ENCODE measurements at places on chromosomes 2 and 18.

- DNase-seq: no peak
Measured at GRCh38 chr2:153891051-153891450, 19.3 kb downstream of the GALNT13 start.

- no peak for DNase-seq
Measured at GRCh38 chr2:134259994-134260393, 6.1 kb downstream of the MGAT5 start.

DNA sequence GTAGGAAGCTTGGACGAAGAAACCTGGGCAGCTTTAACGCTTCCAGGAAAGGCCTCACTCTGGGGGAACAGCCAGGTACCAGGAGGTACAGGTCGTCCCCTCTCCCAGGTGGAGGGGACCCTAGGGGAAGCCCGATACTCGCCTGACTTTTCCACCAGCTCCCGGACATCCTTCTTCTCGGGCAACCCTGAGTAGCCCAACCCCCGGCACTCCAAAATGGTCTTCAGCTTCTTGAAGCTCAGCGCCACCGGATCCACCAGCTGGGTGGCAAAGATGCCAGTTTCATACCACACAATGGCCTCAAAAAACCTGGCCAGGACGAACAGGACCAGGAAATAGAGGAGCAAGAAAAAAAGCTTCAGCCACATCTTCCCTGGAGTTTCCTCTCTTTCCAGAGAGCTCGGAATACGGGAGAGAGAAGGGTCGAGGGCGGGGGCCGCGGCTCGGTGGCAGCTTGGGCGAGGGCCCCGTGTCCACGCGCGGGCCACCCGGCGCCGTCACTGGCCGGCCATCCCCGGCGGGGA, 1.1 kb downstream of the RNF103 start:
- DNase-seq: peak; percentile 49

DNA sequence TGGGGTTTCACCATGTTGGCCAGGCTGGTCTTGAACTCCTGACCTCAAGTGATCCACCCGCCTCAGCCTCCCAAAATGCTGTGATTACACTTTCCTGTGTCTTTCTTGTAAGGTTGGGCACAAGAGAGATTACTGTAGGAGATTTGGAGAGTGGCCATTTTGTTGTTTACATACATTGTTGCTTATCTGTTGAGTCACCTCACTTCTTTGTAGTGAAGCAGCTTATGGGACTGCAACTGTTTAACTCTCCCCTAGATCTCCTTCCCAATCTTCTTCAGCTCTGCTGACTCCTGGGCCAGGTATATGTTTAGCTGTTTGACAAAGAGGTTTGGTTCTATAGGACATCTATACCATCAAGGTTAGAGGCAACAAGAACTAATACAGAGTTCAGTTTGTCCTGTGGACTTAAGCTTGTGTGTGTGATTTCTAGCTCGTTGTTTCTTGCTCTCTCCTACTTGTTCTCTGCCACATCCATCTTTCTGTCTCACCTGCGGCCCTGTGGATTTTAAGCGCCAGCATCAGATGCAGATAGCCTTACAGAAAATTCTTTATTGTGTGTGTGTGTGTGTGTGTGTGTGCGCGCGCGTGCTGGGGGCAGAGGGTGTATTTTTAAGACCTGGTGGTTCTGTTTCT, 95.4 kb downstream of the HAUS1 start:
- no peak for DNase-seq

DNA sequence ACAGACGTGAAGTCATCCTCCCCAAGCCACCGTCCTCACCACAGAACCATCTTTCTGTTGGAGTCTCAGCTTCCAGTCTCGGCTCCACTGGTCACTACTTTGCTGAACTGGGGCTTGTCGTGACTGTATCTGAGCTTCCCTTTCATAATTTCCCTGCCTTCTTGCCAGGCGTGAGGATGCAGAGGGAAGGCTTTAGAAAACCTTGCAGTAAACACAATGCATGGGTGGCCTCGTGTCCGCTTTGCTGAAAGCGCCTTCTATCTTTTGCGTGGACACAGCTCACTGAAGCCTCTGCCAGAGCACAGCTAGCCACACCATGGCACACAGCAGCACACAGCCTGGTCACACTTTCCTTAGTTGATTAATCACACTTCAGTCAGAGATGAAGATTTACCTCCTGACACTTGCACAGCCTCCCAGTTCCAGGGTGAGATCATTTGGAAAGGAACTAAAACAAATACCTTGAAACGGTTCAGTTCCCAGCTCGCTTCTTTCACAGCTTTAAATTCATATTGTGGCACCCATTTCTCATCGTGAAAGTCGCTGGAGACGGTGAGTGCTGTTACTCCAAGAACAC, 2.8 kb upstream of the GPR45 start:
- DNase-seq: no peak

DNA sequence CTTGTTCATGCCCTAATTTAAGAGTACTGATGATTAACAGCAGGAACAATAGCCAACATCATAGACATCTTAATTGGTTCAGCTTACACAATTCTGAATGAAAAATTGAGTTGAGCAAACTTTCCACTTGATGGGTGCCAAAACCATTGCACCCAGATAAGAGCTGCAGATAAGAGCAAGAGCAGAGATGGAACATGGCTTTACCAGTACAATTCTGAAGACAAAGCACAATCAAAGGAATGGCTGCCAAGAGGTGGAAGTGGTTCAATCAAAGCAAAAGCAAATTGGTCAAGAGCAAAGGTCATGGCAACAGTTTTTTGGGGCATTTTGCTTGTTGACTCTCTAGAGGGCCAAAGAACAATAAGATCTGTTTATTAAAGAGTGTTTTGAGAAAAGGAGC, 65.6 kb upstream of the ATP5MC3 start:
- no peak for DNase-seq

DNA sequence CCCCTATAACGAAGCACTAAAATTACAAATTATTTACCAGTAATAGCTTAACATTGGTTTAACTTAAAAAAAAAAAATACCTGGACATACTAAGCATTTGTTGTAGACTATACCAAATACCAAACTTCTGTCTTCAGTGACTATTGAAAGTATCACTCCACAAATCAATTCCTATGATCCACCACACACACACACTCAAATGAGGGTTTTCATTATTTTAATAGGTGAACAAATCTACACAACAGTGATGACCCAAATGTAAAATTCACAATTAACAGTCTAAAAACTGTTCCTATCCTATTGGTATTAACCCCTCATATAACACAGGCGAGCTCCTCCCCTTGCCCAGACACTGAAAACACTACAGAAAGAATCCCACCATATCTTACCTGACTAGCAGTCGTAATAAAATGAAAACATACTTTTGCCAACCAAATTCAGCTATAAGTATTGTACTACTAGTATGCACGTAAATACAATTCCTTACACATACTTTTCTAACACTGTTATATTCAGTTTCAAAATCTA, 2.5 kb downstream of the SP3 start:
- no peak for DNase-seq

Data from suppressor macrophage treated with lipopolysaccharide for 1 hour (primary cell).